ENCODE measurements at places on chromosomes 4 and X.
A peak's percentile ranks its signal among the peaks of the same experiment; 100 is the strongest.

DNA sequence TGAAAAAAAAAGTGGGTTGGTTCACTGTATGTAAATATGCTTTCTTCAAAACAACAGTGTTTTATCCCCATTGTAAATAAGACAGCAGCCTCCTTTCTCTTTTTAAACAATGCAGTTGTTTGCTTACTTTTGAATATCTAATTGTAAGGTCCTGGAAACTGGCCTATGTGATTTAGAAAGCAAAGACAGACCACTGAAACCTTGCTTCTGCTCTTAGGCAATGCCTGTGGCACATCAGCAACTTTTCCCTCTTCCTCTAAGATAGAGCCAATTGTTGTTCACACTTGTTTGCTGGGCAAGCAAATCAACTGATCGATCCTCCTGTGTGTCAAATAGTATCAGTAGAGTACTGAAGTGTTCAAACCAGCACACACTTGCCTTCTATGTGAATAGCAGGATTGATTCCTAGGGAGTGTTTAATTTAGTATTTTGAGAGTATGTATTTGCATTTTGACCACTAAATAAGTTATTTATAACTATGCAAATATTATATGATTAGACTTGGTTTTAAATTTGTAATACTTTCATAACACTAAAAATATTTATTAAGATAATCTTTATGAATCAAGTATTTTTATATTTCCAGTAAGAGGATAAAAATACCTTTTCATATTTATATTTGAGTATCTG lies 55.4 kb upstream of the GRPR start:
- DNase-seq: no peak

DNA sequence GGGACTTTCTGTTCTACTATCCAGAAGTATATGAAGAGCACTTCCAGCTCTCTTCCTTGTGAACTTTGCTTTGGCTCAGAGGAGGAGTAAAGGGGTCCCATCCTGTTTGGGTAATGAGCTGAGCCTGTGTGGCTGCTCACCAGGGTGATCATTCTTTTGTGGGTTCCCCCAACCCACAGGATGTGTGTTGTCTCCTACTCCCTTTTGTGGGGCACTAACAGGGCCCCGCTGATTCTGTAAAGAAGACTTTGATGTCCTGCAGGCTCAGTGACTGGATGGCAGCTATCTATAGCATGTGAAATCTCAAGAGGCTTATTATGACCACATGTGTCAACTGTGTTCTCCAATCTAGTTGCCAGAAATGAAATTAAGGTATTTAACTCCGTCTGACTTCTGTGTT lies 40.8 kb downstream of the ZNF518B start:
- DNase-seq: no peak

- DNase-seq: no peak
These were observed 123.7 kb downstream of the CBLL2 start for GRCh38 chrX:22396408-22396807.

- peak; percentile 28 for DNase-seq
These were observed 579 bp upstream of the GABRA2 start for GRCh38 chr4:46390355-46391058.

DNA sequence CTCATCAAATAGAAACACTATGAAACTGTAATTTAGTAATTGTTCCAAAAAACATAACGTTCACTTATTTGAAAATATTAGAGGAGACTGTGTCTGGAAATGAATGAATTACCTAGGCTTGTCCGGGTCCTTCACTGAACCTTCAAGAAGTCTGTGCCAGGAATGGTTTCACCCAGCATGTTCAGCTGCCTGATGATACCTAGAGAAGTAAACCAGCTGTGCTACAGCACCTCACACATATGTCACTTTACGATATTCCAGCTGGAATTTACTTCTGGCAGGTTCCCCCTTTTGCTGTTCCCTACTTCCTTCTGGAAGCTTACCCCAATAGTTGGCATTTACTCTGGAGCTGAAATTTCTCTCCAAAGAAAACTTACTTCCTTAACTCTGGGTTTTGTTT lies 906.5 kb downstream of the FAT4 start:
- no peak for DNase-seq

DNA sequence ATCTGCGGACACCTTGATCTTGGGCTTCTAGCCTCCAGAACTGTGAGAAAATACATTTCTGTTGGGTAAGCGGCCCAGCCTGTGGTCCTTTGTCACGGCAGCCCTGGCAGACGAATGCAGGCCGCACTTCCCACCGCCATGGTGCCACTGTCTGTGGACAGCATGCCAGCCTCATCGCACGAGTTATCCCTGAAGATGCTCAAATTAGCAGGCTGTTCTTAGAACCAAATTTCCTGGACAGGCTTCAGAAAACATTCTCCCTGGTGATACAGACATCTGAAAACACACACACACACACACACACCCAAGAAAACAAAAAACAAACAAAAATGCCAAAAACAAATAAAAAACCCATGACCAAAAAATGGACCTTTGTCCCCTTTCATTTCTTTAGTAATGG lies 343.5 kb upstream of the GATB start:
- no peak for DNase-seq

GRCh38 chr4:2977211-2978088 lies 14.1 kb downstream of the GRK4 start:
- DNase-seq: peak; percentile 30

DNA sequence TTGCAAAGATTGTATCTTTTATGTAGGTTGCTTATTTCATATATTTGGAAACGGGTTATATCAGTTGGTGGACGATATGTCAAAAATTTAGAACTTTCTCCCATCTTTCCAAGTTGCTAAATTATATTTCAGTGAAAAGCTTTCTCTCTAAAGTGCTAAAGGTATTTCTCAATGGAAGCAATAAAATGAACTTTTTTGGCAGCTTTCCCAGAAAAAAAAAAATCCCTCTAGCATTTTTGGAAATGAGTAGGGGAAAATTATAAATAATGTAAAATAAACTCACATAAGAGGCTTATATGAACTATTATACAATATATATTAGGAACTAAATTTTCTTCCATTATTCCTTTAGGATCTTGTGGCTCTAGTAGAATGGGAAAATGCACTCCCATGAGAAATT lies 152.2 kb downstream of the GRID2 start:
- DNase-seq: no peak

- DNase-seq: peak; percentile 47
These were observed 82.7 kb upstream of the C1QTNF7 start for GRCh38 chr4:15345134-15345533.

GRCh38 chrX:128634754-128635153 lies 582.6 kb upstream of the ACTRT1 start:
- DNase-seq: peak; percentile 28

DNA sequence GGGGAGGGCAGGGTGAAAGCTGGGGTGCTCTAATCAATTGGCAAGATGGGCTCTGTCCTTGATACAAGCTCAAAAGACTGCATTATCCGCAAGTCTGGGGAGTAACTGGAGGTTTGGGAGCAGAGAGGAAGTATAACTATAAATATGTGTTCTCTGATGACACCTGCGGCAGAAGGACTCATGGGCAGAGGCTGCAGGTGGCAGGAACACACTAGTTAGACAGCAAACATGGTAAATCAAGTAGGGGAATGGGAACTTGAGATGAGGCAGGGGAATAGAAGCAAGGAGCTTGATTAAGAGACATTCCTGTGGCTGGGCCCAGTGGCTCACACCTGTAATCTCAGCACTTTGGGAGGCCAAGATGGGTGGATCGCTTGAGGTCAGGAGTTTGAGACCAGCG lies 30.3 kb downstream of the SH3KBP1 start:
- no peak for DNase-seq

DNA sequence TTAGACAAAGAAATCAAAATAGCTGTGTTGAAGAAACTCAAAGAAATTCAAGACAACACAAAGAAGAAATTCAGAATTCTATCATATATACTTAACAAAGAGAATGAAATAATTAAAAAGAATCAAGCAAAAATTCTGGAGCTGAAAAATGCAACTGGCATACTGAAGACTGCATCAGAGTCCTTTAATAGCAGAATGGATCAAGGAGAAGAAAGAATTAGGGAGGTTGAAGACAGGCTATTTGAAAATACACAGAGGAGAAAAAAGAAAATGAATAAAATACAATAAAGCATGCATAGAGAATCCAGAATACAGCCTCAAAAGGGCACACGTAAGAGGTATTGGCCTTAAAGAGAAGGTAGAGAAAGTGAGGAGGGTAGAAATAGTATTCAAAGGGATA lies 179.5 kb upstream of the SPIN4 start:
- no peak for DNase-seq

DNA sequence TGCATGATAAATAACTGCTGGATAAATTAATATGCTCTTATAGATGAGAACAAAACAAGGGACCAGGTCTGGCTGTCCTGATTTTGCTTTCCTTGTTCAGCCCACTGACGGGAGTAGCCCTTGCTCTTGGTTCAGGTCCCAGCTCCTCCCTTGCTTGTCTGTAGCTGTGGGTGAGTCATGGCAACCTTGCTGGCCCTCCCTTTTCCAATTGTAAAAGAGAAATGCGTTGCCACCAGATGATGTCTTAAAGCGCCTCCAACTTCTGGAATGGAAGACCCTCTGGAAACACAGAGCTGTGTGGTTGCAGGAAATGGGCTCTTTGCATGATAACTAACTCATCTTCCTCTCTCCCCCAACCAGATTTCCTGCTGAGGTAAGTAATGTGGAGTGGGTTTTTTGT lies 171.4 kb downstream of the AASDH start:
- peak; percentile 41 for DNase-seq

DNA sequence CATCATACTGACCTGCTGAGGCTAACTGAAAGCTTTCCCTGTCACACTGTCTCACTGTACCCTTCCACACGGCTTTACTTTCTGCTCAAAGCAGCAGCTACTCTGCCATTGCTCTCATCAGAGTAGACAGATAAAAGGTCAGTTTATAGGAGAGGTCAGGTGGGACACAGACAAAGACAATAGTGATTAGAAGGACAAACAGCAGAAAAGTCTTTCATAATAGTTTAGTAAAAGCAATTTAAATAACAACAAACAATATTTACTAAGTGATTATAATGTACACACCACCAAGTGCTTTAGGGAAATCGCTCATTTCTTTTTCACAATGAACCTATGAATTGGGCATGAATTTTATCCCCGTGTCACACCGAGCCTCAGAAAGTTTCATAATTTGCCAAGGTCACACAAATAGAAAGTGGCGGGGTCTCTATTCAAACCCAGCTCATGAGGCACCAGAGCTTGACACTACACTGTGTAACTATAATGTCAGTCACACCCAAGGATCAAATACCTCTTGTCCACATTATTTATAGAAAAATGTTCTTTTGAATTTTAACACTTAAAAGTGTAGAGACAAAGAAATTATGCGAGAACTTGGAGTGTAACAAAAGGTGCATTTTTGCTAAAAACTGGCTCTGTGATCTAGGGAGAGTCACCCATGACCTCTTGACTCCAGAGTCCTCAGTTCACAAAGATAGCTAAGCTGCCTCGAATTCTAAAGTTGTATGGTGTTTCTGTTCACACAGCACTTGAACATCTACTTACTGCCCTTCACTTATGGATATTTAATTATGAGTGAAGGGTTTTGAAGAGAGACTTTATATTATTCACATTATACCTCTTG lies 24.5 kb upstream of the SORBS2 start:
- no peak for DNase-seq

- peak; percentile 39 for DNase-seq
These were observed 219.6 kb downstream of the DKK2 start for GRCh38 chr4:106816496-106816895.

- DNase-seq: no peak
These were observed 70.2 kb downstream of the AR start for GRCh38 chrX:67613996-67614395.

- no peak for DNase-seq
These were observed 219.8 kb upstream of the FAT1 start for GRCh38 chr4:186943411-186943810.

DNA sequence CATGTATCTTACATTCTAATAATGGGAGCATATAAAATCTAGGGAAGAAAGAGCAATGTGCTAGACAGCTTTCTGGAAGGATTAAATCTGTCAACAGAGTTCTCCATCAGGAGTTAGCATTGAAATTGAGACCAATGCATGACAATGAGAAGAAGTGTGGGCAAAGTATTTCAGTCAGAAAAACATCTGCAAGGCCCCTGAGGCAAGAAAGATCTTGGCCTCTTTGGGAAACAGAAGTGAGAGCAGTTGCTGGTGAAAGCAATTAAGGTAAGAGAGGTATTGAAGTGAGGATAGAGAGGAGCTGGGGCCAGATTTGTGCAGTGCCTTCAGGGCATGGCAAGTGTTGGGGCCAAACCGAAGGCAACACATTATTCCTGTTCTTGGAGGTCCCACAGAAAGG lies 999.1 kb downstream of the STPG2 start:
- DNase-seq: no peak

- DNase-seq: peak; percentile 65
These were observed 465 bp downstream of the HAUS7 start for GRCh38 chrX:153469811-153470410.

DNA sequence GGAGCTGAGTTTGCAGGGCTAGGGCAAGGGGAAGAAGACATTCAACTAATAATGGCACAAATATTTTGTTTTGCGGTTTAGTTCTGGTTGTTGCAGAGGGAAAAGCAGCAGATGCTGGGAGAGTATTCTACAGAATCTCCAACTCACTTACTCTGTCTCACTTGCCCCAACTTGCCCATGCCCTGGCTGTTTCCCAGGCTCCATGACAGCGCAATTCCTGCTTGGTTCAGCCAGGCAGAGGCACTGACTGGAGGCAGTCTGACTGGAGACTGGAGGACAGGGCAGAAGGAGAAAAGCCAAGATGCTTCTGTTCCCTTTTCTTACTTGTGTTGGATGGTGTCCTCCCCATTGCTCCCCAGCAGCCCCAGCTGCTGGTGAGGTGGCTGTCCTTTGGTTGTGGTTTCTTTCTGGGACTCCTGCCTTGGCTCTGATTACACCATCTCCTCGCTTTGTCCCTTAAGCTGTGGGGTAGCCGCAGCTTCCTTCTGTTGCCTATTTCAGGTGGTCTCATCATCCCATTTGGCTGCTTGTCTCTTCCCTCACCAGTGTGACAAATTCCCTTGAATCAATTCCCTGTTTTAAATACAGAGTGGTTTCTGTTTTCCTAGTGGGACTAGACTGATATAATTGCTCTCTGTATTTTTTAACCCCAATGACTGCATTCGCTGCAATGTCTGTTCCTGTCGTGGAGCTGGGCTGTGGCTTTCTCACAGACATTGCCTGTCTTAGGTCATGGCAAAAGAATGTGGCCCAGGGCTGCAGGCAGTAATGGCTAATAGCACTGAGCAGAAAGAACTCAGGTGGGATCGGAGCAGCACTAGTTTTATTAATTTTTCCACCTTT lies 24.2 kb upstream of the RASL11B start:
- DNase-seq: peak; percentile 93

DNA sequence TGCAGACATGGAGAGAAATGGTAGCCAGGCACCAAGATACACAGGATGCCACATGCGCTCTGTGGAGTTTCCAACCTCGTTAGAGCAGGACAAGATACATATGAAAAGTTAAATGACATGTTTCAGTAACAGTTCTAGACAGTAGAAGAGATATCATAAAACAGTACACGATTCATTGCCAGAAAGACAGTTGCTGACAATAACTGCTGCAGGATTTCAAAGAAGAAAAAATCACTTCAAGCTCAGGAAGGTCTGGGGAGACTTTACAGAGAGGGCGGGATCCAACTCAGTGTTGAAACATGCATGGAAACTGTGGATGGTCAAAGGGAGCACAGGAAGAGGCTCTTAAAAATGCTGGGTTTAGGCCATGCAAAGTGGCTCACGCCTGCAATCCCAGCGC lies 31.0 kb downstream of the DCTD start:
- no peak for DNase-seq
